ENCODE measurements at places on chromosomes 5 and 9.

- DNase-seq, result no peak
These were observed 36.5 kb downstream of the PPIC start for GRCh38 chr5:122999947-123000563.

DNA sequence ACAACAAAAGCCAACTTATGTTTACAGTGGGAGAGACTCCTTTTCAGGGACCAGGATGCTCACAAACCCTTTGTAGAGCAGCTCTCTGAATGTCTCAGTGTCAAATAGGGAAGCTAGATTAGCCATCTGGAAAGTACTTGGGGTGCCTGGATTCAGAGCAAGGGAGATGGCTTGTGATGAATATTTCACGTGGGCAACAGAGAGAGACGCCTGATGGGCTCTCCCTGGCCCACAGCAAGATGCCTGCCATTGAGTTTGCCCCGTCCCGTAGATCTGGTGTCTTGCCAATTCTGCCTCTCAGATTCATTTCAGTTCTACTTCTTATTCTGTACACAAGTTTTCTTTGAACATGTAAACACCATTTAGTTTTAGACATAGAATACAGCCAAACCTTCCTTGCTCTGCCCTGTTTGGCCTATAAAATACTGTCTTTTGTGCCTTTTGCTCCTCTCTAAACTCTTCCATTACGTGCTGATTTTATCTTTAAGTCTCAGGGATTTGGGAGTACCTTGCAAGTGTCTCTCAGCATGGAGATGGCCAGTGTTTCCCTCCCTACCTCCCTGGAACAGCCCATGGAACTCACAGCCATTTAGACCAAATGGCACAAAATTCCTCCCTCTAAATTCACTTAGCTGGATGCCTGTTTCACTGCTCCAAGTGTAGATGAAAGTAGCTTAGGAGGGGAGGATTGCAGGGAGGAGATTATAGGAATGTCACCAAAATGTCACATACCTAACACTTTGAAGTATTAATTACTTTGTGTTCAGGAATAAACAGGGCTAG lies 234.3 kb downstream of the SAXO1 start:
- DNase-seq, result no peak

GRCh38 chr5:73420666-73421065 lies 27.9 kb downstream of the FOXD1 start:
- DNase-seq, result no peak

DNA sequence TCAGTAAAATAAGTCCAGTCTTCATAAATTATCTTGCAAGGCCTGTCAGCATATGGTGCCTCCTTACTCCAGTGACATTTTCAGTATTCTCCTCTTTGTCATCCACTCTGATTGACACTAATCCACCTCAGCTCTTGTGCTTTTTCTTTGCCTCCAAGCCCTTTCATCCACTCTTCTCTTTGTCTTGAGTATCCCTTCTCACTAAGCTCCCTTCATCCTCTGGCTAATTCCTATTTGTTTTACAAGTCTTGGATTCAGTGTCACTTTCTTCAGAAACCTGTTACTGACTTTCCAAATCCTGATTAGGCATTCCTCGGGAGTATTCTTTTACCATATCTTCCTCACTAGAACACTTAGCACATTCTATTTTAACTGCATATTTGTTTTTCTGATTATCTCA lies 100.6 kb upstream of the VCAN start:
- no peak for DNase-seq

DNA sequence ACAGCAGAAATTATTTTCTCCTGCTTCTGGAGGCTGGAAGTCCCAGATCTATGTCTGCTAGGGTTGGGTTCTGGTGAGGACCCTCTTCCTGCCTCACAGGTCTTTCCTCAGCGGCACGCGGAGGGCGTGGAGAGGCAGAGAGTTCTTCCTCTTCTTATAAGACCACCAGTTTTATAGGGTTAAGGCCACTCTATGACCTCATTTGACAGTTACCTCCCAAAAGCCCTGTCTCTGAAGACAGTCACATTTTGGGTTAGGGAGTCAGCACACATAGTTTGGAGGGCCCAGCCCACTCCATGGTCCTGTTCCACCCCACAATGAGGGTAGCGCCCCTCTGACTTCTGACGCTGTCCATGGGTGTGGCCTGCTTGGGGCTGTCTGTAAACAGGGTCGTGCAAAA lies 46.7 kb downstream of the TRIP13 start:
- DNase-seq, result no peak

DNA sequence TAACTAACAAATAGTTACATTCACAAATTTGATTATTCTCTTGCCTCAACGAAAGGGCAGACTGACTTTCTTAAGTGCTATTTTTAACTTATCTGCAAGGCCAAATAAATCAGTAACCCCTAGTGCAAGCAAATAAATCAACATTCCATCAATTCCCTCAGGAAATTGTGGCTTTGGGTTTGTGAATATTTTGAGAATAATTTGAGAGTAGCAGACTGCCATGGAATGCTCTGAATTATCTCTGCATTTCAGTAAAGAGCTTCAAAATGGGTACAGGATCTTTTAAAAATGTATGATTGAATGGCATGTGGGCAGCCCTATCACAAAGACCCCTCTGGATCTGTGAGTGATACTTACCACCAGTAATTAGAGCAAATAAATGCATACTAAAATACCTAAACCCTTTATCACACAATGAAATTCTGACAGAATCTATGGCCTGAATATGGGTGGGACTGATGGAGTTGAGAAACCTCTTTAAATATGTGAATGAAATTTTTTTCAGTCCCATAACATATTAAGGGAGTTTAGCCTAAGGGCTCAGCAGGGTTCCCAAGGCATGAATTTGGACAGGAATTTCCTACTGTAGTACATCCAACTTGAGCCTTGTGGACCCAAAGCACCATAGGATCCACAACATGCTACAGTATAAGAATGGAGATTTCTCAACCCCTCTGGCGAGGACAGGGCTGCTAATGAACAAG lies 92.5 kb upstream of the ITGA2 start:
- no peak for DNase-seq

GRCh38 chr5:78624011-78624541 lies 24.5 kb downstream of the LHFPL2 start:
- no peak for DNase-seq

DNA sequence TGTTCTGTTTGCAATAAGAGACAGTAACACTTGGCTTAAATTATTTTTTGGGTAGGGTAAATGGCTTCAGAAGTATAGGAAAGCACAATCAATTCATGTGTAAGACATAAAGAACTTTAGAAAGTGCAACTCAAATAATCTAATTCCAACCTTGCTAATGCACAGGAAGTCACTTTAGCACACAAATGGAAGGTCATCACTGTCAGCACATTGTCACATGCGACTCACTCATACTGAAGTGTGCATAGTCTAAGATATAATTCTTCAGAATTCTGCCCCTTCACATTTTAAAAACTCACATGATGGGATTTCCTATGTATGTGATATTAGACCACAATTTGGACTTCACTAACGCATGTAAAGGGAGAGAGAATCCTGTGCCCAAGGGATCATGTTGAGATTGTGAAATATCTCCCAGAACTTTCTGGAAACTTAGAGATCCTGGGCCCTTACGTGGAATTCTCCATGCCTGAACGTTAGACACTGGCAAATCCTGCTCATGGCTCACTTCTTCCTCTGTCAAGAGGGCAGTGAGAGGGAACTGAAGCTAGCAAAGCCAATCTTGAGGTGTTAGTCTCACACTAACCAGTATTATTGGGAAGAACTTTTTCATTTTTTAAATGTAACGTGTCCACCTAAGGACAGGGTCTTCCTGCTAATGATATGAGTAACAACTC lies 403.2 kb upstream of the PTGER4 start:
- DNase-seq, result no peak

DNA sequence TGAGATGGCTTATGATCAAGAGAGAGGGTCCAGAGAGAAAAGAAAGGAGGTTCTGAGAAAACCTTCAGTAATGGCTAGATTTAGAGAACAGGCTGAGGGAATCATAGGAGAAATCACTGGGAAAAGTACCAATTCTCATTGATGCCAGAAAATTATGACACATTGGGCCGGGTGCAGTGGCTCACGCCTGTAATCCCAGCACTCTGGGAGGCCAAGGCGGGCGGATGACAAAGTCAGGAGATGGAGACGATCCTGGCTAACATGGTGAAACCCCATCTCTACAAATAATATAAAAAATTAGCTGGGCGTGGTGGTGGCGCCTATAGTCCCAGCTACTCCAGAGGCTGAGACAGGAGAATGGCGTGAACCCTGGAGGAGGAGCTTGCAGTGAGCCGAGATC lies 29.5 kb upstream of the PLIN2 start:
- DNase-seq, result no peak

DNA sequence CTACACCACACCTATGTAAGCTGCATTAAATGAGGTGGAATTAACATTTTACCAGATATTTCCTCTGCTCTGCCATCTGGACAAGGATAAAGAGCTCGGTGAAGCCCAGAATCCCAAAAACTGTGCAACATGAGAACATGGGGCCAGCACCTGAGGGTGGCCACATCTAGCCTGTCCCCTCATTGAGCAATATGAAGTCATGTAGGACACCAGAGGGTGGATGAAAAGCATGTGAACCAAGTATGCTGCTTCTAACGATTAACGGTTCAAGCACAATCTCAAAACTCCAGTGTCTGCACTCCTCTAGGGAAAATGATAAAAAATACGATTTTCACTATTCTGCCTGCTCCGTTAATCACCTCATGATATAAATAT lies 545.8 kb downstream of the EBF1 start:
- DNase-seq, result no peak

DNA sequence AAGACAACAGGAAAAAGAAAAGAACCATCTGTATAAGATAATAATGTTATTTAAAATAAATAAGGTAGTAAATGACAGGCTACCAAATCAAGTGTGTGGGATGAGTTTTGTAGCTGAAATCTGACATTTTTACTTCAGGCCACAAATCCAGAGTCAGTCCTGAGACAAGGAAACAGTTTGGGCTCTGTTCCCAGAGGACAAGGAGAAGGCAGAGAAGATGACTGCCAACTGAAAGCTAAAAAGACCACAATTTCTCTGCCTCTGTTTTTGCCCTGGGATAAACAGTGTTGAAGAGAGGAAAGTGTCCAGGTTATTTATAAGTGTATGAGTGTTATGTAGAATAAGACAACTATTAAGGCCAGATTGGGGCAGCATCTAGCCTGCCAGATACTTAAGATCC lies 180.5 kb downstream of the NFIB start:
- DNase-seq, result no peak

- DNase-seq, result no peak
These were observed 67.4 kb downstream of the TNPO1 start for GRCh38 chr5:72883850-72884249.

Data from activated T-cell treated with anti-CD3 and anti-CD28 coated beads, Interleukin-2, amount 50 U/mL, for 24 hours (primary cell).